ENCODE measurements at places on chromosomes 1 and 21. TPM values are rescaled to one million over a fixed set of nuclear protein-coding genes. Genes with fewer than 3 reads are reported as not detected.

The CMPK1 gene
- polyA plus RNA-seq: 81.2 TPM

The HSF2BP gene
- 0.26 TPM for polyA plus RNA-seq

The PGLYRP3 gene
- polyA plus RNA-seq: 9.9 TPM

The LCE6A gene
- not detected for polyA plus RNA-seq

The SLC35F3 gene
- polyA plus RNA-seq: 0.24 TPM

The TMIGD3 gene
- 0.79 TPM for polyA plus RNA-seq

The LCE1B gene
- polyA plus RNA-seq: not detected

The MFSD2A gene
- 14.5 TPM for polyA plus RNA-seq

The NSUN4 gene
- 6.6 TPM for polyA plus RNA-seq

The LCE1E gene
- polyA plus RNA-seq: 0.04 TPM

The GUCA2A gene
- polyA plus RNA-seq: not detected

The CASQ1 gene
- polyA plus RNA-seq: 0.35 TPM

The HP1BP3 gene
- polyA plus RNA-seq: 85.1 TPM

The ZNF648 gene
- polyA plus RNA-seq: not detected

The NBPF26 gene
- polyA plus RNA-seq: 14.3 TPM

The CYP4A22 gene
- not detected for polyA plus RNA-seq

The IL19 gene
- polyA plus RNA-seq: 1.4 TPM

The DEPDC1 gene
- 2.9 TPM for polyA plus RNA-seq

The ZBED6 gene
- 0.86 TPM for polyA plus RNA-seq

The ANKRD65 gene
- polyA plus RNA-seq: 10.6 TPM

The HFM1 gene
- polyA plus RNA-seq: 0.18 TPM

The CFHR3 gene
- 0.02 TPM for polyA plus RNA-seq

The KLF17 gene
- 0.02 TPM for polyA plus RNA-seq

The NTMT2 gene
- polyA plus RNA-seq: not detected

The MNDA gene
- polyA plus RNA-seq: 0.49 TPM

The SMCP gene
- polyA plus RNA-seq: not detected

The ETNK2 gene
- 16.1 TPM for polyA plus RNA-seq

The MYBPH gene
- not detected for polyA plus RNA-seq

The CATSPER4 gene
- not detected for polyA plus RNA-seq

The CDC20 gene
- polyA plus RNA-seq: 33.1 TPM

The TIE1 gene
- 4.2 TPM for polyA plus RNA-seq

The MAST2 gene
- polyA plus RNA-seq: 10.8 TPM

The SLC6A17 gene
- polyA plus RNA-seq: 0.08 TPM

The S100A7A gene
- polyA plus RNA-seq: 0.02 TPM

The AHCTF1 gene
- 5.5 TPM for polyA plus RNA-seq

The KLHDC9 gene
- polyA plus RNA-seq: 1.8 TPM

The AMY1C gene
- polyA plus RNA-seq: 0.07 TPM

The FOXO6 gene
- 0.28 TPM for polyA plus RNA-seq

The OR14K1 gene
- not detected for polyA plus RNA-seq

The S100A12 gene
- polyA plus RNA-seq: 222 TPM

The TCEA3 gene
- 22.0 TPM for polyA plus RNA-seq

The USH2A gene
- under 0.01 TPM for polyA plus RNA-seq

The WDR47 gene
- polyA plus RNA-seq: 6.4 TPM

The ORC1 gene
- 3.6 TPM for polyA plus RNA-seq

The TNFRSF9 gene
- 0.12 TPM for polyA plus RNA-seq

The BTG3 gene
- polyA plus RNA-seq: 26.4 TPM

The MIXL1 gene
- not detected for polyA plus RNA-seq

The ITPKB gene
- polyA plus RNA-seq: 6.5 TPM

The S100A9 gene
- polyA plus RNA-seq: 60,368 TPM

The BNIPL gene
- 111 TPM for polyA plus RNA-seq

The TTC24 gene
- polyA plus RNA-seq: not detected
